Putamen (tissue), 1 donor: ENCODE measurements at places on chromosomes 2 and 18.

GRCh38 chr18:50397023-50397422 is 22.2 kb downstream of the SKA1 start:
- DNase-seq, result no peak

- no peak for DNase-seq
These were observed 5.4 kb upstream of the CWC22 start for GRCh38 chr2:180012523-180012922.

GRCh38 chr2:54439582-54439981 is 16.5 kb upstream of the SPTBN1 start:
- DNase-seq, result no peak

DNA sequence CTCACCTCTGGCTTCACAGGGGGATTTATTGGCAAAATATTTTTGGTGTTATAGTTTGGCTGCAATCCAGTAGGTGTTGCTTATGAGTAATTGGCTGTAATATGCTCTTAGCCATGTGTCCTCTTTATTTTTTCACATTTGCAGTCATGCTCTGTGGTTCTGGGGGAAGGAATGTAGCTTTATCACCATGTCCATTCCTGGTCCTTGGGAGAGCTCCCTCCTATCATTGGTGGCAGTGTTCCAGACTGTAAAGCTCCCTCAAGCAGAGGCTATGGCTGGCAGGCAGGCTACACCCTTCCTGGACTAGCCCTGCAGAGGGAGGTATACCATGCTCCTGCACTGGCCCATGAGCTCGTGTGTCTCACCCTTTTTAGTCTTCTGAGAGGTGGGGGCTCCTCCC is 120.0 kb upstream of the FSIP2 start:
- no peak for DNase-seq

- DNase-seq, result no peak
These were observed 58.6 kb upstream of the BCL11A start for GRCh38 chr2:60612033-60612432.

- no peak for DNase-seq
These were observed at the start of gene GPBAR1 for GRCh38 chr2:218260742-218261422. TSS of gene GPBAR1 (plus strand) at chr2:218261015. CDS start at chr2:218262725, 1,710 bp downstream.

GRCh38 chr2:38436227-38436664 is 59.2 kb upstream of the ATL2 start:
- no peak for DNase-seq

- DNase-seq, result no peak
These were observed 20.2 kb upstream of the EMILIN2 start for GRCh38 chr18:2826581-2826980.

DNA sequence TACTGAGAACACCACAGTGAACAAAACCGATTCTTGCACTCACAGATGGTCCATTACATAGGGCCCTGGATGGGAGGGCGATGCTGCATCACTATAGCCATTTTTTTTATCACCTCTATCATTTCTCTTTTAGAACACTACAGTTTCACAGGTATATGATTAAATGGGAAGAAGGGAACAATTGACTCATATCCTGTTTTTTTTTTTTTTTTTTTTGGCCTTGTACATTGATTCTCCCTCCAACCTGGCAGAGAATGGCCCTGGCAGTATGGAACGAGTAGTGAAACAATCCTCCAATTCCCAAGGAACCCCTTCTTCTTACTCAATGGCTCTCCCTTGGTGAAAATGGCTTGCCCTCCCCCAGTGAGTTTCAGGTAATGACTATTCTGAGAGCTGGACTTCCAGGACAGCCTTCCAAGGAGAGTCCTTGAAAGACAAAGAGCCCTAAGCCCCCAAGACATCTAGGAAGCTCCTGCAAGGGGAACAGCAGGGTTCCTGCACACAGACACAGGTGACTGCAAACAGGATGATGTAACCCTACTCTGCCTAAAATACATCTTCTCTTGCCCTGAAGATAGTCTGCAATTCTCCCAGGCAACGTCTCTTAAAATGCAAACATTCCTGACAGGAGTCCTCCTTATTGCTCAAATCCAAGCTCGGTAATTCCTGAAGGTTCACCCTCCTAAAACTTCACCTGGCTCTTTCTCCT is 405.4 kb downstream of the SETBP1 start:
- no peak for DNase-seq

DNA sequence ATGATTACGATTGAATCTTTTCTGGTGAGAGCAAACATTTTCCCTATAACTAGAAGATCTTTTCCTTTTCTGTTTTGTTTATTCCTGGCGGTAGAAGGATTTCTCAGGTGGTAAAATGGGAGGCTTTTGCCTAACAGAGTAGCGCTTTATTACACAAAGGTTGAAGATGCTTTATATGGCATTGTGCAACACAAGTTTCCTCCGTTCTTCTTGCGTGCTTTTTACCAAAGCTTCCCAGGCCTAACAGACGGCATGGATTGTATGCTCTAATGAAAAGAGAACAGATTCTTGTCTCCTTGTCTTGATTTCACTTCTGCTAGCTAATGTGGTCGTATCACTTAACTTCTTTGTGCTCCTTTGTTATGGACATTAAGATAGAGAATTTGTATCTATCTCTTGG is 43.8 kb downstream of the MYO1B start:
- no peak for DNase-seq
